ENCODE measurements at places on chromosomes 5 and 9.

DNA sequence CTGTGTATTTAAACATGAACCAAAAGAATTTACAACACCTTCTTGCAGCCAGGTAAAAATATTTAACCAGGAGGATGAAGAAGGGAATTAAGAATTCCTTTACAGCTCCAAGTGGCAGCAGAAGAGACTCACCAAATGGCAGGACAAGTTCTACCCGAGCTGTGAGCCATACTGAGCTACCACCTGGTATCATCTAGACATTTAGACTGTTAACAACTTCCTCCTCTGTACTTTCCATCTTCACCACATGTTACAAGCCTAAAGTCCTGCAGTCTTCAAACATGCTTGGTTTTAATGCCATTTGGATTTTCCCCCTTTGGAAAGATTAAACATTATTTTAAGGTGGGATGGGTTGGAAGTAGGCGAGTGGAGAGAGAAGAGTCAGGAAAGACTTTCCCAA is 190.2 kb downstream of the TRPM6 start:
- DNase-seq: no peak

GRCh38 chr9:38734831-38735230 is 14.9 kb upstream of the FAM240B start:
- DNase-seq: no peak

DNA sequence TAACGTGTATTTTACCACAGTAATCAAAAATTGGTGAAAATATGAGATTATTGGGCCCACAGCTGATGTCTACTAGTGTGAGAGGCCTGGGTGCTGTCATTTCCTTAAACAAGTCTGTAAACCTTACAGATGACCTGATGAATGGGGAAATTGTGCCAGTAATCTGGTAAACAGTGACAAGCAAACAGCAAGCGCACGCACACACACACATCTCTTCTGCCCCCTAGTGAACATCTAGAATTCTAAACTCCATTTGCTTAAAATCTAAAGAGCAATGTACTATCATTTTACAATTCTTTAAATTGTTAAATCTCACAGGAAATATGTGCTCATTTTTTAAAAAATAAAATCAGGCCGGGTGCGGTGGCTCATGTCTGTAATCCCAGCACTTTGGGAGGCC is 7.5 kb upstream of the RAPGEF1 start:
- peak; percentile 39 for DNase-seq

DNA sequence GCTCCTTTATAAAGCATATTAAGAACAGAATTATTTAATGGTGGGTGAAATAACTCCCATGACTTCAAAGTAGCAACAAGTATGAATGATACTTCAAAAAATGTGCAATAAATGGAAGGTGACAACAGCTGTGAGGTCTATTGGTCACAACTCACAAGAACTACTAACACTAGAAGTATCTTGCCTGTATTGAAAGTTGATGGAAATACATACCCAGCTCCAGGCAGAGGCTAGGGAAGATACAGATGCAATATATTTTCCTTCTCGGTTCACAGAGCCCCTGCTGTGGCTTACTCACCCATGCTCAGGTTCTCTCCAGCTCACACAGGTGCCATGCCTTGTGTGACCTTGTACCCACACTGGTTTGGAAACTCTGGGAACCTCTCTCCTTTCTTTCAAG is 133.8 kb downstream of the LIFR start:
- no peak for DNase-seq

DNA sequence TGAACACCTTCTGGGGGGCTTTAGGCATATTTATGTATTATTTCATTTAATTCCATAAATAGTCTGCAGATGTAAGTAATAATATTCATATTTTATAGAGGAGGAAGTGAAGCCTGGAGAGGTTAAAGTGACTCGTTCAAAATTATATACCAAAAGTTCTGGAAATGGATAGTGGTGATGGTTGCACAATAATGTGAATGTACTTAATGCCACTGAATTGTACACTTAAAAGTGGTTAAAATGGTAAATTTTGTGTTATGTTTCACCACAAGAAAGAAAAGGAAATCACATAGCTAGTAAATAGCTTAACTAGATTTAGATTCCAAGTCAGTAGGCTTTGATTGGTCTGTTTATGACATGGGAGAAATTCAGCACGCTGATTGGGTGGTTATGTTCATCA is 13.0 kb upstream of the TMEFF1 start:
- no peak for DNase-seq

Data from Right ventricle myocardium inferior (tissue), 1 donor.